ENCODE measurements at places on chromosomes 5 and 9.

- no peak for DNase-seq
Measured at GRCh38 chr5:22306011-22306410, 547.1 kb downstream of the CDH12 start.

DNA sequence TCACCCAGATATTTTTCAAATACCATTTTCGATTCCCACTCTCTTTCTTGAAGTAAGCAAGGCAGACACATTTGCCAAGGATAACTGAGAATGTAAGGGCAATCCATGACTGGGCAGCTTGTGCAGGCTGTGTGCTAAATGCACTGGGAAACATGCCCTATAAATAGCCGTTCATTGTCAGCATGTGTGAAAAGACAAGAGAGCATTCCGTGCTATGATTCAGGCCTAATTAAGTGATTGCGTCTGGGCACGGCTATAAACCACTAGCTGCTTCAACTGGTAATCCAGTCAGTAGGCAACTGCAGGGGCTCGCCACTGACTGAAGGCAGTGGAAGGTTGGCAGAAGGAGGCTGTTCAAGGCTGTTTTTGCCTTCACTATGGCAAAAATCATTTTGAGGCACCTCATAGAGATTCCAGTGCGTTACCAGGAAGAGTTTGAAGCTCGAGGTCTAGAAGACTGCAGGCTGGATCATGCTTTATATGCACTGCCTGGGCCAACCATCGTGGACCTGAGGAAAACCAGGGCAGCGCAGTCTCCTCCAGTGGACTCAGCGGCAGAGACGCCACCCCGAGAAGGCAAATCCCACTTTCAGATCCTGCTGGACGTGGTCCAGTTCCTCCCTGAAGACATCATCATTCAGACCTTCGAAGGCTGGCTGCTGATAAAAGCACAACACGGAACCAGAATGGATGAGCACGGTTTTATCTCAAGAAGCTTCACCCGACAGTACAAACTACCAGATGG lies at the start of gene HSPB3:
TSS of gene HSPB3 (plus strand) at position 287 of the 745 bp plus-strand sequence. CDS start at position 378, 91 bp downstream.
- DNase-seq = no peak

DNA sequence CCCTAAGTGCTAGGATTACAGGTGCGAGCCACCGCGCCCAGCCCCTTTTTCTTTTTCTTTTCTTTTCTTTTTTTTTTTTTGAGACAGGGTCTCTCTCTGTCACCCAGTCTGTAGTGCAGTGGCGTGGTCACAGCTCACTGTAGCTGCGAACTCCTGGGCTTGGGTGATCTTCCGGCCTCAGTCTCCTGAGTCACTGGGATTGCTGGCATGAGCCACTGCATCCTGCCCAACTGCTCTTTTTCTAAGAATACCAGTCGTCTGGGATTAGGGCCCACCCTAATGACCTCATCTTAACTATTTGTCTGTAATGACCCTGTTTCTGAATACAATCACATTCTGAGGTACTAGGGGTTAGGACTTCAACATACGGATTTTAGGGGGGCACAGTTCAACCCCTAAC lies 34.1 kb upstream of the NANS start:
- no peak for DNase-seq

DNA sequence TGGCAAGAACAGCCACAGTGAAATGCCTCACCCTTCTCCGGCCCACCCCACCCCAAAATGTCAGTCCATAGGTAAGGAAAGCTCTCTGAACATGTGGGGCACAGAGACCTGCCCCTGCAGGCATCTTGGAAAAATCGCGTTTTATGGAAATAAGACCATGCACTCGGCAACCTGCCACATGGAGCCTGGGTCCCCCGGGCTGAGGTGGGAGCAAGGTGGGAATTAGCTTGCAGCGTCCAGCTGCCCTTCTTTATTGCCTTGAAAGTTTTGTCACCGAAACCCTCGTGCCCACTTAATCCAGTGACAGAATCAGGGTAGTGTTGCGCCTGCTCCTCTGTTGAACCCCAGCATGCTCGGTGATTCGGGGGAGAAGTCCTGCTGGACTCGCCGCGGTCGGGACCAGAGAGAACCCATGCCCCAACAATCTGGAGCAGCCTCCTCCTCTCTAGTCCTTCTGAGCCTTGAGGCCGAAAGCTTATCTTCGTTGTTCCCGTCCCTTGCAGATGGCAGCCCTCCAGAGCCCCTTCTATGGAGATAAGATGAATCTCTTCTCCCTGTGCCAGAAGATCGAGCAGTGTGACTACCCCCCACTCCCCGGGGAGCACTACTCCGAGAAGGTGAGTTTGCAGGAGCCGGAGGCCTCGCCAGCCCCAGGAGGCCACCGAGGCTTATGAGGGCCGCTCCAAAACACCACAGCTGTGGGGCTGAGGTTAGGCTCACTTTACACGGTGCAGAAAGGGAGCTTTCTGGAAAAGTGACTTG lies 67.9 kb downstream of the PSMB7 start:
- no peak for DNase-seq

- DNase-seq = no peak
Measured at GRCh38 chr9:102778746-102779145, 216.4 kb upstream of the CYLC2 start.

GRCh38 chr5:92801911-92802310 lies 779.1 kb downstream of the NR2F1-AS1 start:
- DNase-seq = no peak

GRCh38 chr5:157558041-157558595 lies 17.5 kb downstream of the ADAM19 start:
- no peak for DNase-seq

DNA sequence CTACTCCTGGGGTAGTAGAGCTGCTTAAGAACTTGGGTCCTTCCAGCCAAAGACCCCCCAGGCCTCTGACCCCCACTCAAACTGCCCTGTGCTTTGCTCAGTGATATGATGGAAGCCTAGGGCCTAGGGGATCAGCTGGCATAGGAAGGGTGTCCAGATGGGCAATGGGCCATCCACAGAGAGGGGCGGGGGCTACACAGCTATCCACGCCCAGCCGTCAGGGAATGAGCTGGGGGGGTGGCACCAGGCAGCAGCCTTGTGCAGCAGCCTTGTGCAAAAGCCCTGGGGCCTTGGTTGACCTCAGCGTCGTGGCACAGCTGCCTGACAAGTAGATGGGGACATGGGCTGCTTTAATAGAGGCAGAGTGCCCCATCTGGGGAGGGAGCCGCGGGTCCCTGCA lies 43.2 kb downstream of the DAB2IP start:
- no peak for DNase-seq

GRCh38 chr9:10917001-10917400 lies 304.2 kb upstream of the PTPRD start:
- no peak for DNase-seq

GRCh38 chr5:16135506-16135905 lies 44.1 kb downstream of the MARCHF11 start:
- DNase-seq = no peak

- no peak for DNase-seq
Measured at GRCh38 chr9:125701351-125701750, 5.7 kb downstream of the MAPKAP1 start.

GRCh38 chr9:81028504-81028903 lies 660.8 kb downstream of the TLE1 start:
- no peak for DNase-seq

GRCh38 chr5:20369518-20369885 lies 381.5 kb upstream of the CDH18 start:
- DNase-seq = no peak

DNA sequence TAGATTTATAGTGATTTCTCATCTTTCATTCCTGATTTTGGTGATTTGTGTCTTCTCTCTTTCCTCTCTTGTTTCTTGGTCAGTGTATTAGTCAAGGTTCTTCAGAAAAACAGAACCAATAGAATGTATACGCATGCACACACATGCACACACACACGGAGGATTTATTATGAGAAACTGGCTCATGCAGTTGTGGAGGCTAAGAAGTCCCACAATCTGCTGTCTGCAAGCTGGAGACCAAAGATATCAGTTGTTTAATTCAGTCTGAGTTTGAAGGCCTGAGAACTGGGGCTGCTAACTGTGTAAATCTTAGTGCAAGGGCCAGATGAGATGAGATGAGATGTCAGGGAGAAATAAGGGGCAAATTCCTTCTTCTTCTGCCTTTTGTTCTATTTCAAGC lies 5.7 kb upstream of the RPS23 start:
- no peak for DNase-seq

DNA sequence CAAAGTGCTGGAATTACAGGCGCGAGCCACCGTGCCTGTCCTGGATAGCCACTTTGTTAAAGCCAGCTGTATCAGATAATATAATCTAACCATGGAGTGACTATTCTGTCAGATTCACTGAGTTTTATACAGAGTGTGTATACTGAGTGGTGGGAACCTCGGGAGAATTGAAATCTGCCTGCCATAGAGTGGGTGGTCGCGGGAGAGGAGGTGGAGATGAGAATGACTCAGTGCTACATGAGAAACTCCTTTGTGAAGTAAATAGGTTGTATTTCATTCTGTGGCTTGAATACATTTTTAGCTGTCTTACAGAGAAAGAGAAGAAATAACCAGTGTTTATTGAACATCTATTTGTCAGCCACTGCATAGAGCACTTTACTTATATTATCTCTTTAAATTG lies 26.4 kb downstream of the ATP6V0E1 start:
- DNase-seq = no peak

- DNase-seq = no peak
Measured at GRCh38 chr5:31255041-31255440, 61.6 kb downstream of the CDH6 start.

DNA sequence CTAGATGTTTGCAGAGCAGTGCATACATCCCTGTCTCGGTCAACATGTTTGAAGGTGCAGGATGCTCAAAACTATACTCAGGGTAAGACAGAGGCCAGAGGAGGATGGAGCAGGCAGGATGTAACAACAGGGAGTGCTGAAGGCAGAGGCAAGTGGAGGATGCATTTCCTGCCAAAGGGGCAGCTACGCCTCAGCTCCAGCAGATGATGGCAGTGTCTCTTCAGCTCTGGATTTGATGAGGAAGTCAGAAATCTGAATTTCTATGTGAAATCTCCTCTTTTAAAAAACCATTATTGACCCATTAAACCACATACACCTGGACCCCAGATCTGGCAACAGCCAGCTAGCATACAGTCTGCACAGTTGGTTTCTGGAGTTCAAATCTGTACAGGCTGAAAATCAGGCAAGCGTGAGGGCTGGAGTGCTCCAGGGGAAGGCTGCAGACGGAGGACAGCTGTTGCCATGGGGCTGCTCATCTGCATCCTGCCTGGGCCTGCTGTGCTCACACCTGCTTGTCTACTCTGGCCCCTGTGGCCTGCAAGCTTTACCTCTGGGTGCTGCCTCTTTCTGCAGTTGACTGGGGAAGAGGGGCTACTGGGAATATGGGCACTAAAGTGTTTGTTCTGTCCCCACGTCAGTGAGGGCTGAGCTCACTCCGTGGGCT lies 152.9 kb upstream of the SLC28A3 start:
- DNase-seq = no peak

GRCh38 chr9:17962747-17963146 lies 383.9 kb downstream of the SH3GL2 start:
- DNase-seq = no peak

- no peak for DNase-seq
Measured at GRCh38 chr9:128497824-128498610, 6.5 kb upstream of the GLE1 start.

GRCh38 chr5:63961598-63962161 lies 565 bp downstream of the HTR1A start:
- DNase-seq = no peak

- no peak for DNase-seq
Measured at GRCh38 chr5:98292496-98292895, 481.0 kb upstream of the RGMB start.

GRCh38 chr9:129482521-129483414 lies 138.1 kb downstream of the C9orf50 start:
- no peak for DNase-seq

Data from stimulated activated CD8-positive, alpha-beta memory T cell treated with anti-CD3 and anti-CD28 coated beads, Interleukin-4, amount 100 ng/mL, for 4 hours (primary cell).